ENCODE measurements at places on chromosomes 13 and 19.
A peak's percentile ranks its signal among the peaks of the same experiment; 100 is the strongest.

DNA sequence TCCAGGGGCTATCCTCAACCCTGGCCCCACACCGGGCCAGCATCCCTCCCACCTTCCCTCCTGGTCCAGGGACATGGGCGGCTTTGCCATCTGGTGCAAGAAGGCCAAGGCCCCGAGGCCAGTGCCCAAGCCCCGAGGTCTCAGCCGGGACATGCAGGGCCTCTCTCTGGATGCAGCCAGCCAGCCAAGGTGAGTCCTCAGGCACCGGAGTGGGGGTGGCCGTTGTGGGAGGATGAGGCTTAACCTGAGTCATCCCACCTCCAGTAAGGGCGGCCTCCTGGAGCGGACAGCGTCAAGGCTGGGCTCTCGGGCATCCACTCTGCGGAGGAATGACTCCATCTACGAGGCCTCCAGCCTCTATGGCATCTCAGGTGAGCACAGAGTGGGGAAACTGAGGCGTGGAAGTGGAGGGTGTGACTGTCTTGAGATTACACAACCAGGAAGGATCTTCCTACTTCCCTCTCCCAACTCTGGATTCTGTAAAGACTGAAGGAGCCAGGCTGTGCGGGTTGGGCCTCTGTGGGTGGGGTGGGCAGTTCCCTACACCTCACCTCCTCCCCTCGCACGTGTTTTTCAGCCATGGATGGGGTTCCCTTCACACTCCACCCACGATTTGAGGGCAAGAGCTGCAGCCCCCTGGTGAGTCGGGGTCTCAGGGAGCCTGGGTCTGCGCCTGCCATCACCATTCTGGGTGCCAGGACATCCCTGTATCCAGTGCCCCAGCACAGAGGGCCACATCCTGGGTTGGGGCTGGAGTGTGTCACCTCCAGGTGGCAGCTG, 3.8 kb downstream of the MVB12A start:
- DNase-seq = no peak

DNA sequence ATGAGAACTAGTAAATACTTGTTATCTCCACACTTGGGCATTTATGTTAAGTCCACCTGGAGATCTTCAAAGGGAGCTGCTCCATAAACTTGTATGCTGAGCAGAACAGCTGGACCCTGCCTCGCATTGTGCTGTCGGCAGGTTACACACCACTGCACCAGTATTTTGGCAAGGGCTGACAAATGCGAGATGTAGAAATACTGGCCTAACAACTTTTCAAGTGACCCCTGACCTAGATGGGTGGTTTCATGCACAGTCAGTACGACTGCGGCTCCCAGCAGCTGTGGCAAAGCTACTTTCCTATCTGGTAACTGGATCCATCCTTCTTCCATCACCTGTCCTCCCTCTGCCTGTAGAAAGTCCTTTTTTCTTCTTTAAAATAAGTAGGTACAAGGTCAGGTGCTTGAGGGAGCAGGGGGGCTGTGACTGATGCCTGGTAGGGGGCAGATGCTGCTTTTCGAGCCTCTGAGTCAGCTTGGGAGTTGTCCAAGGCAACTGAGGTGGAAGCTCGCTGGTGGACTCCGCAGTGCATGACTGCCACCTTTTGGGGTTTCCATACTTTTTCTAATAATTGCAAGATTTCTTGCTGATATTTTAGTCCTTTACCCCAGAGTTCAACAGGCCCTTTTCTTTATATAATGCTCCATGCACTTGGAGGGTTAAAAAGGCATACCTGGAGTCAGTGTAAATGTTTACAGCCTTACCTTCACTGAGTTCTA, 86.8 kb downstream of the SLC25A15 start:
- no peak for DNase-seq

- no peak for DNase-seq
Measured at GRCh38 chr13:97127842-97128241, 94.3 kb upstream of the MBNL2 start.

DNA sequence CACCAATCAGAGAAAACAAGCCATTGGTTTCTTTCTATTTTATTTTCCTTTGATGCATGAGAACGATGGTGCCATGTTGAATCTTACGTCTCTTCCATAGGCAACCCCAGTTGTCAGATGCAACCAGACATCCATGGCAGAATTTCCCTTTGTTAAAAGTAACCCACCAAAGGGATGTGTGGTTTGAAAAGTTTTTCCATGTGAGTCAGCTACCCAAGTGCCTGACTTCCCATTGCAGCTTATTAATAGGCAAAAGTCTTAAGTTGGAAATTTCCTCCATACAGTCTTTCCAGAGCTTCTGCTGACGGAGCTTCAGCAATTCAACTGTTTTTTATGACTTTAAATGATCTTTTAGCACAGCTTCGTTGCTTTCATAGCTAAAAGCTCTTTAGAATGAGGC, 73.8 kb upstream of the FAM216B start:
- DNase-seq = no peak

DNA sequence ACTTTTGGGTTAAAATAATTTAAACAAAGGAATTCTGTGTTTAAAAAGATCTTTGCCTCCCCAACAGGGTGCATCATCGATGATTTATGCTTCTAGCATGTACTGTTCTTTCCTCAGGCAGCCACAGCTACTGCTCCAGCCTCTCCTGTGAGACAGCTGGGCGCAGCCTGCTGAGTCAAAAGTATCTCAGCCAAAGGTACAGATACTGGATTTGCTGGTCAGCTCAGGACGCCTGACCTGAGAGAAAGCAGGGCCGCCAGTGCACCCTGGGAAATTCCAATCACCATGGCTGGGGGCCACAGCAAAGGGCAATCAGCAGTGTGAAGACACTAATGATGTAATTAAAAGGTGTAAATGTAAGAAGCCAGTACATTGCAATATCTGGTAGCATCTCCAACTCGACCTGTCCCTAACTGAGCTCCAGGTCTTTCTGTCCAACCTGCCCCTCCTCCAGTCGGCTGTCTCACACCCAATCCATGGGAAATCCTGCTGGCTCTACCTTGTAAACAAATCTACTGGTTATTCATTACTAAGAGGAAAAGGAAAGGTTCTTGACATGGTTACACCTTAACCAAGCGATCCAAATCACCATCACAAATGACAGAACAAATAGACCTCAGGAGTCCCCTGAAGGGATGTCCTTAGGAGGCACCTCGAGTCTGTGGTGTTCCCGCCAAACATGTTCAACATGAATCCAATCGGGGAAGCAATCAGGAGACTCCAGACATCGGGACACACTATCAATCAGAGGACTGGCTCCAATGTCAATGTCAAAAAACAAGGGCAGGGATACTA, 7.3 kb downstream of the OPA3 start:
- no peak for DNase-seq

DNA sequence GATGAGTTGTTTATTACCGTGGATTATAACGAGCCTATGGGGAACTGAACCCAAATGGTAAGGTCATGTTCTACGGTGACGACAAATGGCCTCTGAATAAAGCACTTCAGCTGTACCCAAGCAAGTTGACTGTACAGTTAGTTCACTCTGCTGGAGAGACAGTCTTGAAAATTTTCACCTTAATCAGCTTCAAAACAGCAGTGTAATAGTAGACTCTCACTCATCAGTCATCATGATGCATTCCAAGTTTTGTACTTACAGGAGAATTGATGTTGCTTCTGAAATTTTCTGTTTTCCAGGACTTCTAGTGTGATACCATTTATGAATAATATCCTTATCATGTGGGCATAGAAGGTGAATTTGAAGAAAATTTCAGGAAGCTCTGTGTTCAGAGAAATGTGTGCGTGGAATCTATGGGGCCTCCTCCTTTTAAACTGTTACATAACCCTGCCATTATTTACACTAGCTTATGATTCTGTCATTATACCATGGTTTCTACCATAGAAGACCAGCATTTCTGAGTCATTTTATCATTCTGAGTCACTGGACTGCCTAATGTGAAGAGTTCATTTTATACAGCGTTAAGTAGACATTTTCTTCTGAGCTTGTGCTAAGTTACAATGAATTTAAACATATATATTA, 96.9 kb downstream of the WDFY2 start:
- DNase-seq = no peak

GRCh38 chr19:48975947-48976847, 11.1 kb downstream of the FTL start:
- no peak for DNase-seq

- DNase-seq = no peak
Measured at GRCh38 chr13:51068501-51068900, 42.6 kb downstream of the C13orf42 start.

- no peak for DNase-seq
Measured at GRCh38 chr13:34435338-34435737, 506.7 kb upstream of the NBEA start.

DNA sequence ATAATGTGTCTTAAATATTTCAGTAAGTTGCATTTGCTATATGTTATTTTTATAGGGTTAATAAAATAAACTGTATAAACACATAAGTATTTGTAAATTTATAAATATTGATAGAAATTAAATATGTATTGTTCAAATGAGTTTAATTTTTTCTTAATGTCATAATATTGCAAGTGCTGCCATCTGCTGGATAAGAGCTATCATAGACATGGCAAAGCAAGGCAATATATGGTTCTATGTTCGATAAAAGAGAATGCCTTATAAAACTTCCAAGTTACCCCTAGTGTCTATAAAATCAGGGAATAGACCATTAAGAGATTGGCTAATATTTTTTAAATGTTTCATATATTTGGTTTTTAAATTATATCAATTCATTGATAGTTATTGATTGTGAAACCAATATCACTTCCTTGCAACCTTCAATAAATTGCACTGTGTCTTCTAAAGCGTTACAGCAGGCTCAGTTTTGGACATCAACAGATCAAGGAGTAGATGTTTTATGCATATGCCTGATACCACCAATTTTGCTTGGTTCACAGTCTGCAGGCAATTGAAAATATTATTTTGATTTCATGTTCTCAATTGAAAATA, 29.0 kb upstream of the SLITRK6 start:
- DNase-seq = peak; percentile 20

DNA sequence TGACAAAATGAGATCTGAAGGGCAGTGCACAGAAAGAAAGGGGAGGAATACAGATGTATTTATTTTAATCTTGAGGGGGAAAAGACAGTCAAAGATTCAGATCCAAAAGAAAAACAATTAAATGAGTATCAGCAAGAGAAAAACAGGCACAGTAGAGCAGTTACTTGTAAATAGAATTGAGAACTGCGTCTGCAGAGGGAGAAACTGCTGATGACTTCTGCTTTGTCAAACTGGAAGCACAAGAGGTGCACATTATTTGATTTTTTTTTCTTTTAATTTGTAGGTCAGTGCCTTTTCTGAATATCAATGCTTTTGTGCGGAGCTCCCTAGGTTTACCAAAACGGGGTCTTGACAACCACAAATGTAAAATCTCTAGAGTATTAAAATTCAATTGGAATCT, 37.3 kb downstream of the EFNB2 start:
- DNase-seq = no peak

GRCh38 chr19:56765137-56765536, 75.4 kb downstream of the PEG3 start:
- no peak for DNase-seq

GRCh38 chr13:111270765-111271698, 49.4 kb upstream of the TEX29 start:
- DNase-seq = no peak

GRCh38 chr19:51003316-51003715, 1.9 kb upstream of the KLK8 start:
- no peak for DNase-seq

DNA sequence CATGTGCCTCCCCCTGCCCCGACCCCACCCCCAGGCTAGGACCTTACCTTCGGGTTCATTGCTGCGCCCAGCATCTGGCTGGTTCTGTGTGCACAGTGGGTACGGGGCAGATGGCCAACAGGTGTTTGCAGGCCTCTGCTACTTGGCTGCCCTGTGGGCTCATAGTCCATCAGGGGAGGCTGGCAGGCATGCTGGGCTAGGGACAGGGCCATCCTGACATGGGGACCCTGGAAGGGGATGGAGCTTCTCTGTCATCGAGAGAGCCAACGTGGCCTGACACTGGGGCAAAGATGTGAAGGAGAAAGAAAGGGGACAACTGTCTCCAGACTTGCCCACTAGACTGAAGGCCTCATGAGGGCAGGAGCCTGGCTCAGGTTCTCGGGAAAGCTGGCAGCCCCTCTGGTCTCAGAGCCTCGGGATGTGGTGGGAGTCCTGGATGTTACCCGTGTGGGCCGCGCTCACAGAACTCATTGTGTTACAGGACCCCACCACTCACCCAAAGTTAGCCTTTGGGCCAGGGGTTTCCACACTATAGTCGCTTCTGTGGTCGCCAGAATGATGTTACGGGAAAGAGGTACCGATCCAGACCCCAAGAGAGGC, 4.7 kb downstream of the ZNF536 start:
- DNase-seq = no peak

- DNase-seq = no peak
Measured at GRCh38 chr19:58296104-58296503, 9.1 kb upstream of the ERVK3-1 start.

GRCh38 chr19:39590265-39590664, 12.1 kb upstream of the LGALS13 start:
- no peak for DNase-seq

DNA sequence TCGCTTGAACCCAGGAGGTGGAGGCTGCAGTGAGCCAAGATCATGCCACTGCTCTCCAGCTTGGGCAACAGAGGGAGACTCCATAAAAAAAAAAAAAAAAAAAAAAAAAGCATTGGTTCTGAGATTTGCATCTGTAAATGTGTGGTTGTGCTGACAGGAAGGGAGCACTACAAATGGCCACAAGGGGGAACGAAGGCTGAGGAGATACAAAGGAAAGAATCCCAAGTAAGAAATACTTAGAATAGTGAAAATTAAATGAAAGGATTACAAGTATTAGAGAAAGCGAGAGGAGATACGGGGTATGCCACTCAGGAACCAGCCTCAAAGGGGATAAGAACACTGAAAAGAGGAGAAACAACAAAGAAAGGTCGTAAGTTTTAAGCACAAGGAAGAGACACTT, 284.9 kb downstream of the KLF12 start:
- DNase-seq = no peak

- peak; percentile 90 for DNase-seq
Measured at GRCh38 chr19:17090583-17090982, 15.0 kb downstream of the MYO9B start.

GRCh38 chr19:498977-499623, 2.8 kb downstream of the MADCAM1 start:
- DNase-seq = no peak
